Activated CD4-positive, alpha-beta memory T cell treated with anti-CD3 and anti-CD28 coated beads for 36 hours (primary cell): ENCODE measurements at places on chromosomes 2 and 18. TPM values are rescaled to one million over a fixed set of nuclear protein-coding genes. Genes with fewer than 3 reads are reported as not detected.

- peaks cover 36% of the 10 kb centered on the region for H3K36me3 ChIP-seq
- H3K4me1 ChIP-seq = no peaks in the 10 kb centered on the region
- H3K27me3 ChIP-seq = no peaks in the 10 kb centered on the region
- H3K27ac ChIP-seq = no peak overlapping the region
- no peak overlapping the region for H3K4me3 ChIP-seq
- DNase-seq = no peak
These were observed 117.9 kb downstream of the FEZ2 start for GRCh38 chr2:36480028-36480427.

DNA sequence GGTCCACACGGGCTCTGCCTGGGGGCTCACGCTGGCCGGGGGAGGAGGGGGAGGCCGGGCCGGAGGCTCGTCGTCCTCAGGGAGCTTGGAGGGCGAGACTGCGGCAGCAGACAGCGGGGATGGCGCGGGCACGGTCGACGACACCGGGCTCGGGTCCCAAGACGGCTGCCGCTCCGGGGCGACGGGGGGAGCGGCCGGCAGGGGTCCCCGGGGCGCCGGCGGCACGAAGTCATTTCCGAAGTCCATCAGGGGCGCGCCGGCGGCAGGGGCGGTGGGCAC is 491 bp downstream of the RTN4 start:
- peaks cover 9% of the 10 kb centered on the region for H3K36me3 ChIP-seq
- no peak overlapping the region for H3K27ac ChIP-seq
- peak overlapping the region; percentile 96 for H3K4me3 ChIP-seq

- H3K36me3 ChIP-seq = no peaks in the 10 kb centered on the region
- H3K27ac ChIP-seq = no peak overlapping the region
- H3K4me3 ChIP-seq = no peak overlapping the region
- H3K4me1 ChIP-seq = peaks cover 2% of the 10 kb centered on the region
These were observed 61.4 kb downstream of the CYRIA start for GRCh38 chr2:16604236-16604635.

DNA sequence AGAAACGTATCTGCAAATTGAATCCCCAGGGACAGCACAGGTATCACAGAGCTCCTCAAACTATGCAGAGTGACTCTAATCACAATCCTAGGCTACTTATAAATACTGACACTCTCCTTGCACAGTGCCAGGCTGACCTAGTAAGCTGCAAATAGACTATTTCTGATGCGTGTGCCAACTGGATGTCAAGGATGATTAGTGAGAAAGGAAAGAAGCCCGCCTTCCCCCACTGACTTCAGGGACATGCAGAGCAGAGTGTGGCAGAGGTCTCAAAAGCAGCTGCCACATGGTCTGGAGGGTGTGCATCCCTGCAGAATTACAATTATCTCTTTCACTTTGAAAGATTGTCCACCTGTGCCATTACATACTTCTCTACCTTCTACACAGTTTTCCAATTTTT is 235.6 kb downstream of the CPS1 start:
- H3K36me3 ChIP-seq = no peaks in the 10 kb centered on the region
- H3K27ac ChIP-seq = no peak overlapping the region
- DNase-seq = no peak
- no peaks in the 10 kb centered on the region for H3K4me1 ChIP-seq
- H3K4me3 ChIP-seq = no peak overlapping the region
- no peaks in the 10 kb centered on the region for H3K27me3 ChIP-seq

GRCh38 chr2:52017646-52018235 is 985.8 kb upstream of the NRXN1 start:
- H3K27ac ChIP-seq = no peak overlapping the region
- DNase-seq = no peak
- no peak overlapping the region for H3K4me3 ChIP-seq
- H3K4me1 ChIP-seq = no peaks in the 10 kb centered on the region

DNA sequence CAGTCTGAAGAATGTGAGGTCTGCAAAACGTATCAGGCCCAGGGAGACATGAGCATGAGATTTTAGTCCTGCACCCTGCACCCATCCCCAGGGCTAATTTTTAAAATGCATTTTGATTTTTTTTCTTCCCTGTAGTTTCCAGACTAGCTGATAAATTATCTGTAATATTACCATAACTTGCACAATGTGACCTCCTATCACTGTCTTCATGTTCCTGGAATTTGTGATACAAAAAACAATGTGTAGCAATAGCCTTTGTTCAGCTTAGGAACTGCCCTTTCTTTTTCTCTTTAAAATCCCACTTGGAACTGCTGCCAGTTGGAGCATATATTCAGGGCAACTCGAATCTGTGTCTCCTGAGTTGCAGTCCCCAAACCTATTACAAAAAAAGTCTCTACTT is 222.8 kb upstream of the HS6ST1 start:
- H3K4me1 ChIP-seq = no peaks in the 10 kb centered on the region
- no peaks in the 10 kb centered on the region for H3K36me3 ChIP-seq
- H3K27ac ChIP-seq = no peak overlapping the region
- H3K27me3 ChIP-seq = no peaks in the 10 kb centered on the region

HOXD4 gene
- total RNA-seq = not detected
